HS-5 (cell line): ENCODE measurements at places on chromosomes 13 and 19.
A peak's percentile ranks its signal among the peaks of the same experiment; 100 is the strongest.

DNA sequence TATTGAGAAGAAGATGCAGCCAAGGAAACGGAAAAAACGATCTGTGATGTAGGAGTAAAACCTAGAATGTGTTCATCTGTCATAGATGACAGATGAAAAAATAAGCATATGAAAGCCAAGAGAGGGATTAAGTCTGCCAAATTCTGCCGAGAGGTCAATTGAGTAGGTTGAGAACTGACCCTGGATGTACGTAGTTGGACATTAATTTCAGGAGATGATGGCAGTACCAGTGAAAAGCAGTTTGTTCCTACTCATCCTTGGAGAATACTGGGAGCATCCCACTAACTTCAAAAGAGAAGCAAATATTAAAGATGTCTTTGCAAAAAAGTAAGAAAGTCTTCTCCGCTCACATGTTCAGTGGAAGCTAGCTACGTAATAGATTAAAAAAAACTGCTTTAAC, 11.8 kb upstream of the FGF9 start:
- DNase-seq = no peak

GRCh38 chr13:97298816-97299215, 76.7 kb downstream of the MBNL2 start:
- no peak for DNase-seq

GRCh38 chr19:39968789-39969188, 2.2 kb upstream of the PSMC4 start:
- no peak for DNase-seq

GRCh38 chr13:40069173-40070044, 413.9 kb downstream of the COG6 start:
- no peak for DNase-seq

DNA sequence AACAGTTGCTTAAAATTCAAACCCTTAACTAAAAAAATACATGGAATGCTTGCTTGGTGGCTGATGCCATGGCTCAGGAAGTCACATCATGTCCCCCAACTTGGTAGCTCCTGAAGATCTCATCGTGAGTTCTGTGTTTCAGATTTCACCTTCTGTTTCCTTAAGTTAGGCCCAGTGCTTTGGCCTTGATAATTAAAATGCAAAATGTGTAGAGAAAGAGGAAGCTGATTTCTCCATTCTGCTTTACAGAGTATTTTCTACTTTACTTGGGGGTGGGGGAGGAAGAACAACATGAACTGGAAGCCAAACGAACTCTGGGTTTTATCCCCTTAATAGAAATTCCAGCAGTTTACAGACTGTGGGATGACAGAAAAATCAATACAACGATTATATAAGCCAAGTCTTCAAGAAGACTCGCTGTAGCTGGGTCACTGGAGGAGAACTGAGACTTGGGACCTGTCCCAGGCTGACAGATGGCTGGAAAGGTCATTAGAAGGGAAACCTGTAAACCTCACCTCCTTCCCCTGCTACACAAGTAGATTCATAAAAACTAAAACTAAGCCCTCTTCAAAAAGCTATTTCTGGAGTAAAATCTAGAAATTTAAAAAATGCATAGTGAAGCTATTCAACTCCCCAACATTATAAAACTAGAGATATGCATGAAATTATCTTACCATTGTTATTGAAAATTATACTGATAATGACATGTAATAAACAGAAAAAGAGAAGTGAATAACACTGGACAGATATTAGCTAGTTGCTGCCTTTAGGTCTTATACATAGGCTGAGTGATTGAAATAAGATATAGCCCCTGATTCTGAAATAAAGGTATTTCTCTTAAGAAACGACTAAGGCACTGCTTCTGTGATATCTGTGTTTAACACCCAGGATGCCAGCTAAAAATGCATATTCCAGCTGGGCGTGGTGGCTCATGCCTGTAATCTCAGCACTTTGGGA, 22.1 kb upstream of the GGACT start:
- DNase-seq = no peak

DNA sequence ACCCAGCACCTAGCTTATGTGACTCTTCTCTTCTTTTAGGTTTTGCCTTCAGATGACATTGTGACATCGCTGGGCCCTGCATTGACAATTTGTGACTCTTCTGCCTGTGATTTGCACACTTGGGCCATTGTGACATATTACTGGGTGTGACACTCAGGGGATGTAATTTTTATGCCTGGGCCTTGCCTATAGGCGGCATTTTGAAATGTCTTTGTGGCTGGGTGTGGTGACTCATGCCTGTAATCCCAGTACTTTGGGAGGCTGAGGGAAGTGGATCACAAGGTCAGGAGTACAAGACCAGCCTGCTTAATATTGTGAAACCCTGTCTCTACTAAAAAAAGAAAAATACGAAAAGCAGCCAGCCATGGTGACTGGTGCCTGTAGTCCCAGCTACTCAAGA, 28.4 kb upstream of the ZNF681 start:
- DNase-seq = peak; percentile 13
